Stimulated activated CD4-positive, alpha-beta T cell treated with anti-CD3 and anti-CD28 coated beads, Interleukin-15, amount 100 ng/mL, for 1 hour (primary cell): ENCODE measurements at places on chromosomes 2 and 18.

DNA sequence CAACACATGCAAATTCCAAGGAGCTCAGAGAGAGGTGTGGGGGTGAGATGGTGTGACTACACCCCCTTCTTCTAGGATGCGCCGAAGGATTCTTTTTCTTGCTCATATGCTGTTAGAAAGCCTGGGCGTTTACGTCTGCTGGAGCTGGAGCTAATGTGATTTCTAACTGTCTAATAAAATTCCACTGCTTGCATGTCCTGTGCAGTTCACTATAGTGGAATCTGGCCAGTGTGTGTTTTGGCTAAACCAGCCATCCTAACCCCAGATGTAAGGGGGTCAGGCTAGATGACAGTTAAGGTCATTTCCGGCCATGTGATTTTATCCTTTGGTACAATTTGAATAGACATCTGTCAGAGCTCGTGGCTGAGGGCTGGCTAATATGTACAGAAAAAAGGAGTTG lies 194.1 kb downstream of the PRKCE start:
- DNase-seq = no peak

GRCh38 chr18:48973731-48974130 lies 23.0 kb upstream of the SMAD7 start:
- no peak for DNase-seq

GRCh38 chr2:17470855-17471641 lies 47.2 kb downstream of the RAD51AP2 start:
- no peak for DNase-seq

DNA sequence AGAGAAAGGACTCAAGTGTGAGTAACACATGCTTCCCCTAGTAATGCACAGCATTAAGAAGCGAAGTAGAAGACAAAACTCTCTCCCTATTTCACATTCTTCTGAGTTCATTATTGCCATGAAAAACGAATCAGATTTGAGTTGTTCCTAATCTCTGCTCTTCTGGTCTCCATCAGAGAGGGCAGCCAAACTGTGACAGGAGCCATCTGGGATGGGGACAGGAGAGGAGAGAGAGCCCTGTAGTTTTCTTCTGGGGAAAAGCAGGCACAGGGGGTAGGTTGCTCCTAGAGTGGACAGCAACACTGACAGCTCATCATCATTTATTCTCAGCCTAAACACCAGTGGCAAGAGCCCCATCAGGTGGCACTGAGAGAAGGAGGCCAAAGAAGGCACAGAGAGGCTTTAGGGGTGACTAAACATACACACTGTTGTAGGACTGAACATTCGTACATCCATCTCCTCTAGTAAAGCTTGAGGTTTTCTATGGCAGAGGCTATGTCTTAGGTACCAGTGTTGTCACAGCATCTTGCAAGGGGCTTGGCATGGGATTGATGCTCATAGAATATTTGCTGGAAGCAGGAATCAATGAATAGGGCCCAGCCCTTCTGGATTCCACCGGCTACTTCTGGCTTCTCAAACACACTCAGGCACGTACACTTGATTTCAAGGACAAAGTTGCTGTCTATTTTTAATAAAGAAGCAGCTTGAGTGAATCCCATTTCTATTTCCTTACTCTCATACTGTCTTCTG lies 33.1 kb downstream of the SLC8A1 start:
- no peak for DNase-seq

- DNase-seq = no peak
Observed at GRCh38 chr2:218744615-218745014, 34.0 kb downstream of the TTLL4 start.

- no peak for DNase-seq
Observed at GRCh38 chr18:49898421-49898820, 85.1 kb upstream of the ACAA2 start.

DNA sequence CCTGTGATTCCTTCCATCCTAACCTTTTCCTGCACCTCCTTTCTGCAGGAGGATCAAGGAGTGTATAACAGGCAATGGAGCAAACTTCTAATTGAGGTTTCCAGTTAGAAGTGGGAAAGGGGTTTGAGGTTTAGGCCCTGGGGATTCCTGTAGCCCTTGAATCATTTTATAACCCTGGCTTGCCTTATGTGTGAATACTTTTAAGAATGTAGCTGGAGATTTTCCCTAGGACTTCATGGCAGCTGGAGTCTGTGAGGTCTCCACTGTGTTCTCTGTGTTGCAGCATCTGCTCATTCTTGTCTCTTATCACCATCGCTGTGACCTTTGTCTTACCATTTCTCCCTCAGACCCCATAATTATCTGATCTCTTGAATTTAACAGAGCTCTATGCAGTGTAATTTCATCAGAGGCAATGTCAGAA lies 370.2 kb upstream of the SLC14A2 start:
- DNase-seq = no peak

GRCh38 chr18:75114231-75114764 lies 94.6 kb downstream of the PTGR3 start:
- no peak for DNase-seq

DNA sequence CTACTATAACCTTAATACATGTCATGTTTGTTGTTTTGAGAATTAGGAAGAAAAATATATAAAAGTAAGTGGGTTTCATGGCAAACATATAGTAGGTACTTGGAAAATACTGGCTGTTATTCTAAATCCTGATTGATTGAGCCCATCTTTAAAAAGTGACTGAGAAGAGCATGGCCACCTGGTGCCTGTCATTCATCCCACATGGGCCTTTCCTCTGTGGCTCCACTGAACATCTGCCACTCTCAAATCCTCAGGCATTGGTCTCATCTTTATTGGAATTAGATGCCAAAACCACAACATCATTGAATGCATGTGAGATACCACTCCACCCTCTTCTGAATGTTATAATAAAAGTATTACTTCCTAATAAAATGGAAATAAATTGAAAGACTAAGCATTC lies 101.6 kb upstream of the TTN start:
- no peak for DNase-seq

- DNase-seq = no peak
Observed at GRCh38 chr2:237964578-237965404, 2.0 kb upstream of the UBE2F start.

GRCh38 chr2:129812071-129812470 lies 167.4 kb upstream of the RAB6C start:
- no peak for DNase-seq

- DNase-seq = no peak
Observed at GRCh38 chr18:74651327-74652128, 53.9 kb downstream of the ZNF407 start.

DNA sequence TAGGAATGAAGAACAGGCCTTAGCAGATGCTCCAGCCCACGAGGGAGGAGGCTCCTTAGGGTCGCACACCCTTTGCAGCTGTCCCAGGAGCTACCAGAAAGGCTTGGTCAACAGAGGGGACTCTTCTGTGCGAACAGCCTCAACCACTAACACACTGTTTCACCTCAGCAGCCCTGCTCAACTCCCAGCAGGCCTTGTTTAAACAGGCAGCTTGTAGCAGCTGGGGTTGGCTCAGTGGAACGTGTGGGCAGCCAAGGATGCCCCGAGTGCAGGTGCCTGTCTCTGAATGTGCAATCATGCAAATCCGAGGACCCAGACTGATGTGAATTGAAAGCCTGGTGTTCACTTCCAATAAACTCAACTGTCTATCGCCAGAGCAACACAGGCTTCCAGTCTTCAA lies 88.7 kb upstream of the CXCR4 start:
- no peak for DNase-seq

DNA sequence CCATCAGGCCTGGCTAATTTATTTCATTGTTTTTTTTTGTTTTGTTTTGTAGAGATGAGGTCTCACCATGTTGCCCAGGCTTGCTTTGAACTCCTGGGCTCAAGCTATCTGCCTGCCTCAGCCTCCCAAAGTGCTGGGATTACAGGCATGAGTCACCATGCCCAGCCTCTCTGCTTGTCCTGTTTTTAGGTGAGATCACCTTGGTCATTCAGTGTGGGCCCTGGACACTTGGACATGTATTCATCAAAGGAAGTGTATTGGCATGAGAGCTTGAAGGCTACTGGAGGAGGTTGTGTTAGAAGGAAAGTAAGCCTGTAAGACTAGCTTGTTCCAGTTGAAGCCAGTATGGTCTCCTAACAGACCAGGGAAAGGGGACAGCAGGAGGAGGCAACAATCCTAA lies 229.2 kb upstream of the RGPD4 start:
- no peak for DNase-seq

GRCh38 chr18:13406736-13407135 lies 188.2 kb downstream of the LDLRAD4 start:
- no peak for DNase-seq

GRCh38 chr18:43180814-43181213 lies 65.3 kb upstream of the RIT2 start:
- DNase-seq = no peak

DNA sequence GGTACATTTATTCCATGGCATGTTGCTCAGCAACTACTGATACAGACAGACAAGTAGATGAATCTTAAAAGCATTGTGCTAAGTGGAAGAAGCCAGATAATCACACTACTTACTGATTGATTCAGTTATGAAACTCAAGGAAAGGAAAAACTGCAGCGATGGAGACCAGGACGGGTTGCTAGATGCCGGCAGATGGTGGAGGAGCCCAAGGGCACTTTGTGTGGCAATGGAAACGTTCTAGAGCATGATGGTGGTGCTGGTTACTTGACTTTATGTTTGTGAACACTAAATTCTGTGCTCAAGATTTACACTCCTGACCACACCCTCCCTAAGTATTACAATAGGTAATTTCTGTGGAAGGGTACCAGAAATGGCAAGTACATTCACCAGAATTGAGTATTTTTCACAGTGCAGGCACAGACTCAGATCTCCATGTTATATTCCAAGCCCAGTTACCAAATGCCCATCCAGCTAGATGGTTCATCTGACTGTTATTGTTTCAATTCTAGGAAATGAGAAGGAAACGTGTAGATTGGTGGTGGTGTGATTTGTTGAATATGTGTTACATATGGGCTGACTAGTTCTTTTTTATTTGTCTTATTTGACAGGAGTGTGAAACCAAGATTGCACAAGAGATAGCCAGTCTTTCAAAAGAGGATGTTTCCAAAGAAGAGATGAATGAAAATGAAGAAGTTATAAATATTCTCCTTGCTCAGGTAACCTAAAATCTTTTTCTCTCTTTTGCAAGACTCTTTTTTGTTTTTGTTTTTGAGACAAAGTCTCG lies 55.1 kb downstream of the RALBP1 start:
- no peak for DNase-seq
